CD14-positive monocyte (primary cell): ENCODE measurements at places on chromosomes 1 and 21. TPM values are rescaled to one million over a fixed set of nuclear protein-coding genes. Genes with fewer than 3 reads are reported as not detected.

DNA sequence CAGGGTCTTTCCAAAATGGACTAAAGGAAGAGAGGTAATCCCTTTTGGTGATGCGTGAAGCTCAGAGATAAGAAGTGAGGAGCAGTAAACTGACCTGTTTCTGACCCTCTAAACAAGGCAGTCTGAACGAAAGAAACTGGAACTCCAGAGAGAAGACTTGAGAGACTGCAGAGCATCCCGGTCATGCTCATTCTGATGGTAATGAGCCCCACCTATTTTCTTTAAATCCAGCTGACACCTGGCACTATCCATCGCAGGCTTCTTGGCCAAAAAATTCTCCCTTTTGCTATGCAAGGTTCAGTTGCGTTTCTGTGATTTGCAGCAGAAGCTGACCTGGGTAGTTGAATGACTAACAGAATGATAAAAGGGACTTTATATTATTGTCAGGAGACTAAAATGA, 105.9 kb upstream of the KCNK2 start:
- no peaks in the 10 kb centered on the region for H3K4me1 ChIP-seq
- H3K27ac ChIP-seq: no peak overlapping the region
- no peaks in the 10 kb centered on the region for H3K27me3 ChIP-seq
- no peak for DNase-seq
- H3K36me3 ChIP-seq: no peaks in the 10 kb centered on the region

DNA sequence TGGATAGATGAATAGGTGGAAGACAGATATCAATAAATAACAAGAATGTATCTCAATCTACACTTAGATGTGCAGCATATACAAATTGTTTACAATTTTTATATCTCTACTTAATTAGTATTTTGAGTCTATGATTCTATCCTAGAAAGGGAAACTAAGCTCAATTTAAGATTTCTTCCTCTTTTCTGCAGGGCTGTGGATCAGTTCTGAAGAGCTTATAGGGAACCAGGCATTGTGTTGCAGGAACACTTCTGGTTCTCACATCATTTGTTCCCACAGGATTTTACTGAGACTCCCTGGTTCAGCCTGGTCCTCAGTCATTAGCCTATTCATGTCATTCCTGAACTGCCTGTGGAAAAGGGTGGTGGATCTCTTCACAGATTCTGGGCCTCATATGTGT, 105.8 kb downstream of the TNFSF18 start:
- no peaks in the 10 kb centered on the region for H3K27me3 ChIP-seq
- H3K27ac ChIP-seq: no peak overlapping the region
- no peaks in the 10 kb centered on the region for H3K36me3 ChIP-seq
- H3K4me3 ChIP-seq: no peak overlapping the region

GRCh38 chr1:56150441-56151215, 428.7 kb downstream of the PLPP3 start:
- no peak overlapping the region for H3K27ac ChIP-seq
- no peak for DNase-seq
- H3K4me3 ChIP-seq: no peak overlapping the region
- no peaks in the 10 kb centered on the region for H3K36me3 ChIP-seq

- H3K4me1 ChIP-seq: peaks cover 10% of the 10 kb centered on the region
- no peaks in the 10 kb centered on the region for H3K27me3 ChIP-seq
- H3K27ac ChIP-seq: peak overlapping the region; percentile 79
Measured at GRCh38 chr21:25903607-25904006, 168.8 kb downstream of the GABPA start.

Gene LCE3D
- not detected for polyA plus RNA-seq

DNA sequence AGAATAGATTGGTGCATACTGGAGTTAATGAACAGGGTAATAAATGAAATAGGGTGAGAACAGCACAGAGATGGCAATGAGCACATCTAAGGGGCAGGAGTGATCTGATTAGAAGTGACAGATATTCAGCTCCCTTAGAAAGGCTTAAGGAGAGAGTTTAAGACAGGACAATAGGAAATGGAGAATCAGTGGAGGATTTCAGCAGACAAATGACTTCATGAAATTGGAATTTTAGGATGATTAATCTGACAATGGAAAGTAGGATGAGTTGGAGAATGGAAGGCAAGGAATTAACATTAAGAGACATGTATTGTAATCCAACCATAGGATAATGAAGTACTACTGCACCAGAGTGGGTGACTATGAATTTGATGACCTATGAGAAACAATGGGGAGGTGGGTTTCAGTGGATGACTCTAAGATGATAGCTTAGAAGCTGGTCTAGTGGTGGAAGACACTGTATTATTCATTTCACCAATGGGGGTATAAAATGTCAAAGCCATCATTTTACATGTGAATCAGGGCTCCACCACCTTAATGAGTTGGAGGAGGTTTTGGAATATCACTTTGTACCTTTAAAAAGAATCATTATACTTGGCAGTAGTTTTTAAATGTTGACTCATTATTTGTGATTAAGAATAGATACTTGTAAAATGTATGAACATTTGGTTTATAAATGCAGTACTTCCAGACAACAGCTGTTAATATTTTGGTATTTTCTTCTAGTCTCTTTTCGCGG, 139.1 kb downstream of the PLA2G4A start:
- no peaks in the 10 kb centered on the region for H3K4me1 ChIP-seq
- H3K36me3 ChIP-seq: peaks cover 55% of the 10 kb centered on the region
- H3K27ac ChIP-seq: no peak overlapping the region
- H3K4me3 ChIP-seq: no peak overlapping the region
- H3K27me3 ChIP-seq: no peaks in the 10 kb centered on the region

- no peaks in the 10 kb centered on the region for H3K27me3 ChIP-seq
- H3K4me1 ChIP-seq: no peaks in the 10 kb centered on the region
- no peak overlapping the region for H3K27ac ChIP-seq
Measured at GRCh38 chr1:27543284-27543683, 53.3 kb upstream of the WASF2 start.

GRCh38 chr1:230794431-230794830, 47.2 kb downstream of the CAPN9 start:
- no peaks in the 10 kb centered on the region for H3K4me1 ChIP-seq
- H3K27ac ChIP-seq: no peak overlapping the region
- no peaks in the 10 kb centered on the region for H3K27me3 ChIP-seq
- no peaks in the 10 kb centered on the region for H3K36me3 ChIP-seq

DNA sequence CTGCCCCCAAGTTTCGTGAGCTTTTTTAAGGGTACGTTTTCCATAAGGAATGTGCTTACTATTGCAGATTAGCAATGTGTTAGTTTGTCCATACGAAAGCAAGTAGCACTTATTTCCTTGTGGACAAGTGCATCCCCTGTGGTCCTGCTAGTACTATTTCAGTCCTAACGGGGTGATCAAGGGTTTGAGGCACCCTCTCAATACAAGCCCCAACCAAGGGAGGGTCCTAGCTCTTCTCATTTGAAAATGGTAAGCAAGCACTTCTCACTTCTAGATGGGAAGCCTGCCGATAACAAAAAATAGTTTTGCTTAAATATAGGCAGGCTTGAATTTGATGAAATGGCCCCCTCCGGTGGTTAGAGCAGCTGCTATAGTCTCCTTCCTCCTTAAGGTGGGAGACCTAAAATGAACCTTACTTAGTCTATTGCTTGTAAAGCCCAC, 64.0 kb upstream of the HMCN1 start:
- H3K4me3 ChIP-seq: no peak overlapping the region
- H3K4me1 ChIP-seq: peaks cover 20% of the 10 kb centered on the region
- DNase-seq: peak; percentile 10
- H3K27ac ChIP-seq: no peak overlapping the region
- no peaks in the 10 kb centered on the region for H3K27me3 ChIP-seq

Gene FTCD
- polyA plus RNA-seq: not detected
